Upper lobe of right lung (tissue), 1 donor: ENCODE measurements at places on chromosomes 13 and 19. TPM values are rescaled to one million over a fixed set of nuclear protein-coding genes. Genes with fewer than 3 reads are reported as not detected.

- H3K4me3 ChIP-seq = no peak overlapping the region
- no peak for DNase-seq
- no peaks in the 10 kb centered on the region for H3K4me1 ChIP-seq
These were observed 133.5 kb upstream of the IRS2 start for GRCh38 chr13:109919715-109920375.

DNA sequence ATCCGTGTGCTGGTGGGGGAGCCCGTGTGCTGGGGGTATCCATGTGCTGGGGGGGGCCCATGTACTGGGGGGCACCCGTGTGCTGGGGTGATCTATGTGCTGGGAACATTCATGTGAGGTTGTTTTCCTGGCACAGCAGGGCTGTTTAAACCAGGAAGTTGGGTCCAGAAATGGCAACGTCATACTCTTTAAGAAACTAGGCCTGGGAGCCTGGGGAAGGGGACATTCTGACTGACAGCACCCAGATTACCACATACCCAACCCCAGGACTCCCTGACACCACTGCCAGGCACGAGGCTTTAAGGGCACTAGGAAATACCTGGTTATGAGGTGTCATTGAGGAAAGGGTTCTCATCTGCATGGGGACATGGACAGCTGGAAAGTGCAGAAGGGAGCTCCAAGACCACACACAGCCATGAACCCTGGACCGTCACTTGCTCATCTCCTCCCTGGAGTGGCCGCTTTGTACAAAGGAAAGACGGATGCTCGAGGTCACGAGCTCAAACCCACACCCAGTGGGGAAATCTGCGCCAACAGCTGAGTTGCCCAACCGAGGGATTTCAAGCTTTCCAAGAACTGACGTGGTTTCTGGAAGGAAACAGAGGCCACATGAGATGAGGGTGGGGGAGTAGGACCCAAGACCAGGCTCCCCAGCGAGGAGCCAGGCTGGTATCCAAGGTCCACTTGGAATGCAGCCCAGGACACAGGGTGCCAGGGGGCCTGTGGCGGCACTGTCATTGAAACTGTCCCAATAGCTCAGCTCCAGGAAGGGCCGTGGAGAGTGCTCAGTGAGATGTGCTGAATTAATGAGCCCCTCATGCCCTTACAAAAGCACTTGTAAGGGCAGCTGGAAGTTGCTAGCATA, 40.9 kb downstream of the RAB20 start:
- H3K4me3 ChIP-seq = no peak overlapping the region
- H3K4me1 ChIP-seq = peaks cover 41% of the 10 kb centered on the region
- peaks cover 10% of the 10 kb centered on the region for H3K36me3 ChIP-seq
- no peaks in the 10 kb centered on the region for H3K27me3 ChIP-seq

GRCh38 chr19:10876459-10877240, 5.3 kb downstream of the CARM1 start:
- no peak overlapping the region for H3K4me3 ChIP-seq
- H3K36me3 ChIP-seq = no peaks in the 10 kb centered on the region
- H3K27ac ChIP-seq = peak overlapping the region; percentile 7
- DNase-seq = no peak

GRCh38 chr13:47841151-47841550, 159.9 kb downstream of the SUCLA2 start:
- H3K27me3 ChIP-seq = no peaks in the 10 kb centered on the region
- H3K4me1 ChIP-seq = no peaks in the 10 kb centered on the region
- no peak for DNase-seq
- no peak overlapping the region for H3K4me3 ChIP-seq

DNA sequence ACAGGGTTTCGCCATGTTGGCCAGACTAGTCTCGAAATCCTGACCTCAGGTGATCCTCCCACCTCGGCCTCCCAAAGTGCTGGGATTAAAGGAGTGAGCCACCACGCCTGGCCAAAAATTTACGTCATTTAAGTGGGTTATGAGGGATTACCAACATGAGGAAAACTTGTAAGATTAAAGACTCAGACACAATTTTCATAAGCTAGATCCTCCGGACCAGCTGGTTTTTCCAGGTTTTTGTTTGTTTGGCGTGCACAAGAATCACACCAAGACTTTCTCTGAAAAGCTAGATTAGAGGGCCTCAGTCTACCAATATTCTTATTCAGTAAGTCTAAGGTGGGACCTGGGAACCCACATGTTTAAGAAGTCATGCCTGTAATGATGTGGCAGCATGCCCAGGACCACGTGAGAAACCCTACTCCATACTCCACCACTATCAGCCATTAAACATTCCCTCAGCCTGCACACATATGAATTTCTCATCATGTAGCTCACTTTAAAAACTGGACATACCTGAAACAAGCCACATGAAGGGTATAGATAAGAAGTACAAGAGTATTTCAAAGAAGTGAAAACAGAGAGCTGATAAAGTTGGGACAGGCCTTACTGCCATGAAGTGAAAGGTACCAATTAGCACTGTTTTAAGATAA, 25.7 kb downstream of the DIAPH3 start:
- no peaks in the 10 kb centered on the region for H3K27me3 ChIP-seq
- no peaks in the 10 kb centered on the region for H3K4me1 ChIP-seq
- no peaks in the 10 kb centered on the region for H3K36me3 ChIP-seq
- H3K27ac ChIP-seq = no peak overlapping the region
- DNase-seq = no peak

GRCh38 chr13:109743706-109744453, 42.5 kb downstream of the IRS2 start:
- no peak for DNase-seq
- no peak overlapping the region for H3K27ac ChIP-seq
- peaks cover 4% of the 10 kb centered on the region for H3K4me1 ChIP-seq
- H3K27me3 ChIP-seq = no peaks in the 10 kb centered on the region

SIGLEC5 gene
- 0.90 TPM for total RNA-seq

GRCh38 chr19:7067716-7068115, 1.8 kb upstream of the ZNF557 start:
- H3K4me1 ChIP-seq = peaks cover 8% of the 10 kb centered on the region
- H3K27ac ChIP-seq = no peak overlapping the region
- H3K27me3 ChIP-seq = no peaks in the 10 kb centered on the region
- peaks cover 20% of the 10 kb centered on the region for H3K36me3 ChIP-seq
- DNase-seq = no peak
- no peak overlapping the region for H3K4me3 ChIP-seq
